ENCODE measurements at places on chromosomes 1 and 21.

DNA sequence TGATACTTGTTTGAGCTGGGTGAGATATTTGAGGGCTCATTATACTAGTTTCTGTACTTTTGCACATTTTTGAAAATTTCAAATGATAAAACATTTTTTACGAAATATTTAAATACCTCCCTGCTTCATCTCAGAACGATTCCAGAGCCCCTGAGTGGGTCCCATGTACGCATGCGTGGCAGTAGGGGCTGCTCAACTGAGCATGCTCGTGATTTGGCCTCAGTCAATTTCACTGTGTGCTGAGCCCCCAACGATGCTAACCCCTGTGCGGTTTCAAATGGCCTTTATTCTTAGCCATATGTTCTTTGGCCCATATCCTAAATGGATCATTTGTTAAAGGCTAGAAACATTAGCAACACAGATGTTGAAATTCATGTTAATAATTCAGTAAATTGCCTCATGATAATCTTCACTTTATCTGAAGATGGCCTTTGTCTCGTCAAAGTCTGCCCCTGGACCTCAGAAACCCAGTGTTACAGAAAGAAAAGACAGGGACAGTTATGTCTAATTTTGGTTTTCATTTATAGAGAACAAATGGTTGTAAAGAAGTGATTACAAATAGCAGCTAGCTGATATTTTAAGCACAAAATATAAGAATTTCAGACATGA is 108.2 kb downstream of the MRPS6 start:
- no peak for DNase-seq

GRCh38 chr1:223355699-223356098 is 8.3 kb downstream of the SUSD4 start:
- no peak for DNase-seq

GRCh38 chr1:32742199-32742947 is 39.8 kb upstream of the SYNC start:
- DNase-seq, result no peak

DNA sequence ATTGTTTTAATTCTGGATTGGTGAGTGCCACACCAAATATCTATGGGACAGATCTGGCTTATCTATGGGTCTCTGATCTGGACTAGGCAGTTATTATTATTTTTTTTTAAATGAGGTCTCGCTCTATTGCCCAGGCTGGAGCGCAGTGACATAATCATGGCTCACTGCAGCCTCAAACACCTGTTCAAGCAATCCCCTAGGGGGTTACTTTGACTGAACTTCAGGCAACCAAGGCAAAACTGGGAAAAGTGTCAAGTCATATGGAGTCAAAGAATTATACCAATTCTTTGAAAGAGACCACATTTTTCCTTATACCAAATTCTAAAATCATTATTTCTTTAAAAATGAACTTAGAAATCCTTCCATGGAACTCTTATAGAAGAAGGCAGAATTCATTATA is 129.1 kb upstream of the HOOK1 start:
- no peak for DNase-seq

DNA sequence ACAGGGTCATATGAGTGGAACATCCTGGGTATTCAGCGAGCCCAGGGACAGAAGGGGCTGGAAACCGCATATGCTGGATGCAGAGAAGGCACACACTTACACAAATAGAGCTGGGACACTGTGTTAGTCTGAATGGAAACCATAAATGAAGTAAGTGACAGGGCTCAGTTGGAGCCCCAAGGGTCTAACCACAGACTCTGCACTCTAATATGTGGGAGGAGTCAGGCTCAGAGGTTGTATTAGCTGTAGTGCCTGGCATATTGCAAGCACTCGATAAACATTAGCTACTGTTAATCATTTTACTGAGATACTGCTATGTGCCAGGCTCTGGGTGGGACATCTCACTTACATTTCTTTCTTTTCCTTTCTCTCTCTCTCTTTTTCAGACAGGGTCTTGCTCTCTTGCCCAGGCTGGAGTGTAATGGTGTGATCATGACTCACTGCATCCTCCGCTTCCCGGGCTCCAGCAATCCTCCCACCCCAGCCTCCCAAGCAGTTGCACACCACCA is 6.5 kb upstream of the OLIG1 start:
- no peak for DNase-seq

- no peak for DNase-seq
Measured at GRCh38 chr1:35605867-35606182, 32.7 kb downstream of the TFAP2E start.

GRCh38 chr1:115539736-115540135 is 102.0 kb upstream of the VANGL1 start:
- no peak for DNase-seq

DNA sequence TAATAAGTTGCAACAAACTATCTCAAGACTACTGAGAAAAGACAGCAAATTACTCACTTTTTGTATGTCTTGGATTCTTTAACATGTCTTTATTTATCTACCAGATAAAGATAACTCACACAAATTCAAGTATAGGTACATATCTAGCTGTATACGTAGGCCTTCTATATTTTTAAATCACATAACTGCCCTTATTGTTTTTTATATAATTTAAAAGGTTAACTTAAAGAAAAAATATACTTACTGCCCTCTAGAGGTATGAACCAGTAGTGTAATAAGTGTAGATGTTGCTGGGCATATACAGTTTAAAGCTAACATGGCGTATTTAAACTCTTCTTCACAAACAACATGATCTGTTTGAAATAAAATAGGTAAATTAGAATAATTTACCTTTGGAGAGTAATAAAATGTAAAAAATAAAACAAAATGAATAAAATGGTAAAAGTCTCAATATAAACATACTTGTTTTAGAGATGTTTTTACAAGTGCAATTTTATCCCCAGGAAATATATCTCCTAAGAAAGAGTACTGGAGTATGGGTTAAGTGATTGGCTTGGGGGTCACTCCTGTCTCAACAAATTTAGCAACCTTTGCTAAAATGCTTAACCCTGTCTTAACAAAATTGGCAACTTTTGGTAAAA is 235.2 kb downstream of the KCNT2 start:
- DNase-seq, result no peak

GRCh38 chr1:165235777-165236291 is 120.7 kb downstream of the LMX1A start:
- DNase-seq, result no peak

DNA sequence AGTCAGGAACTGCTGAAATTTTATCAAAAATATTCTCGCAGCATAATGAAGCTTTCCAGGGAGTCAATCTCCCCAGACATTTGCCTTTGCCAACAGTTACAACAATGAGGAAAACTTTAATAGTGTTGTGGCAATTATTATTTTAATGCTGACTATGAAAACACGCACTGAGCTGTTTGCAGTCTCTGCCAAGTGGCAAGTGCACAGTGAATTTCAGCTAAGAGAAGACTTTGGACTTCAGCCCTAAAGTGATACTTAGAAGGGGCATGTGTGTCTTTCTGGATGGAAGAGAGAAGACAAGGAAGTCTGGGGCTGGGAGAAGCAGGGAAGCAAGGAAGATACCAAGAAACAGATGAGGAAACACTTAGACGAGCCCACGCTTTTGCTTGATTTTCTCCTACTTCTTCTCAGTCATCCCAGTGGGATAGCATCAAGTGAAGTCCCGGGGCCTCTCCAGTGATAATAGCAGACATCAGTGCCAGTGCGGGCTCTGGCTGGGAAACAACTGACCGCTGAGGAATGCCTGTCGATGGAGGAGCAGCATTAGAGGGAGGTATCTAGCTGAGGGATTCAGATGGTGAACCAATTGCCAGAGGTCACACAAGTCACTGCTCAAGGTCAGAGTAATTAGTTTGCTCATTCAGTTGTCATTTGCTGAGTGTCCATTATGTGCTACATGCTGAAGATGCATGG is 196.3 kb downstream of the TTLL7 start:
- no peak for DNase-seq

DNA sequence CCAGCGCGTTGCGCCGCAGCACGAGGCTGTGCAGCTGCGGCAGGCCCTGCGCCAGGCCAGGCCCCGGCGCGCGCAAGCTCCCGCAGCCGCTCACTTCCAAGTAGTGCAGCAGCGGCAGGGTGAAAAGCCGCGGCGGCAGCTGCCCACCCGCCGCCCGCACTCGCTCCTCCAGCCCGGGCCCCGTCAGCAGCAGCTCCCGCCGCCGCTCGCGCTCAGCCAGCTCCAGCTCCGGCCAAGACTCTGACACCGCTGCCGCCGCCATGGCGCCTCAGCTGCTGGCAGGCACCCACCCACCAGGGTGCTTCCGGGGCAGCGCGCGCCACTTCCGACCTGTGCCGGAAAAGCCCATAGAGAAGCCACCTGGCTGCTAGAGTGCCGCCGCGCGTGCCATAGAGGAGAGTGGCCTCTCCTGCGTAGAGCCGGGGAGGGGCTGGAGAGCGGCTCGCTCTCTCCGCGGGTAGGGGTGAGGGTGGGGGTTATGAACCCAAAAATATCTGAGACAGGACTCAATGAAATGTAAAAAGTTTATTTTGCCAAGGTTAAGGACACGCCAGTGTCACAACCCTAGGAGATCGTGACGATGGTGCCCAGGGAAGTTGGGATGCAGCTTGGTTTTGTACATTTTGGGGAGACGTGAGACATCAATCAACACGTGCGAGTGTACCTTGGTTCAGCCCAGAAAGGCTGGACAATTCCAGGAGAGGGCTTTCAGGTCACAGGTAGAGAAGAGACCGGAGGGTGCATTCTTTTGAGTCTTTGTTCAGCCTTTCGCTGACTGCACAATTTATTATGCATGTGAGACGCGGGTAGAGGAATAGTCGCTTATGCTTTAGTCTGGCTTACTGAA is at the start of gene LRRC47:
LRRC47 (minus strand) TSS at position 284 of the 847 bp plus-strand sequence; CDS start at position 262, 22 bp downstream.
- DNase-seq, result peak; percentile 92

DNA sequence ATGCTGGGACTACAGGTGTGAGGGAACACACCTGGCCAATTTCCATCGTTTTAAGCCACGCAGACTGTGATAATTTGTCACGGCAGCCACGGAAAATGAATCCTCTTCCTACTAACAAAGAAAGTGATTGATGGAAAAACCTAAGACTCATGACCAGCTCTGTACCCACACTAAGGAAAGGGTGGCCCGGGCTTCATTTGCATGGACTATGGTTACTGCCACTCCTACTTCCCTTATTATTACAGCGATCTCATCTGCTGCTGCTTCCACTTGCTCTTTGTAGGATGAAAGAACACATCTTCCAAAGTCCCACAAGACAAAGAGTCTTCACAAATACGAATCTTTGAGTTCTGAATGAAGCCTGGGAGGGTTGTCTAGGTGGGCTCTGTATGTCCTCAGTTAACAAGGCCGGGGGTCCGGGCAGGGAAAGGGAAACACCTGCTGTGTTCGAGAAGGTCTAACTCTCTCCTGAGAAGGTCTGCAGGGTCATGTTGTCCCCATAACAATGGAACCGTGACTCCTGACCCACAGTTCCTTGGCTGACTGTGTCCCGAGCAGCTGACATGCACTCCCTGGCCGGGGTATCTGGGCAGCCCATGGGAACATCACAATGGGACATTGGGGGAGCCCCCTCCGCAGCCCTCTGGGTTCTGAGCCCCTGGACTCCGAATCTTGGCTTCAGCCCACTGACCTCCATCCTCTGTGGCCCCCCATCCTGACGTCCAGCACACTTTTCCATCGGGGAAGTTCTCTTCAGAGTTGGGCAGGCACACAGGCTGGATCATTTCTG is 13.3 kb upstream of the TFF1 start:
- DNase-seq, result no peak

DNA sequence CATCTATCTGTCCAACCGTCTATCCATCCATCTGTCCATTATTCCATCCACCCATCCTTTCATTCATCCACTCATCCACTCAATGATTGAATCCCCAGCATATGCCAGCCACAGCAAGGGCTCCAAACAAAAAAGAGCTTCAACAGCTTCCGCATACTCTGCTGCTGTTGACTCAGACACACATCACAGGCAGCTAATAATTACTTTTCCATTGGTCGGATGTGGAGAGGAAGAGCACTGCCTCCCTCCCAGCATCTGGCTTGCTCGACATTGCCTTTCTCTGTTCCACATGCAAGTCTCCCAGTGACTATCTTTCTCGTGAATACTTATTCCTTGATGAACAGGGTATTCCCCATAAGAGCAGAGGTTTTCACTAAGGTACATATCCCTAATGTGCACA is 176.5 kb downstream of the HIVEP3 start:
- no peak for DNase-seq

DNA sequence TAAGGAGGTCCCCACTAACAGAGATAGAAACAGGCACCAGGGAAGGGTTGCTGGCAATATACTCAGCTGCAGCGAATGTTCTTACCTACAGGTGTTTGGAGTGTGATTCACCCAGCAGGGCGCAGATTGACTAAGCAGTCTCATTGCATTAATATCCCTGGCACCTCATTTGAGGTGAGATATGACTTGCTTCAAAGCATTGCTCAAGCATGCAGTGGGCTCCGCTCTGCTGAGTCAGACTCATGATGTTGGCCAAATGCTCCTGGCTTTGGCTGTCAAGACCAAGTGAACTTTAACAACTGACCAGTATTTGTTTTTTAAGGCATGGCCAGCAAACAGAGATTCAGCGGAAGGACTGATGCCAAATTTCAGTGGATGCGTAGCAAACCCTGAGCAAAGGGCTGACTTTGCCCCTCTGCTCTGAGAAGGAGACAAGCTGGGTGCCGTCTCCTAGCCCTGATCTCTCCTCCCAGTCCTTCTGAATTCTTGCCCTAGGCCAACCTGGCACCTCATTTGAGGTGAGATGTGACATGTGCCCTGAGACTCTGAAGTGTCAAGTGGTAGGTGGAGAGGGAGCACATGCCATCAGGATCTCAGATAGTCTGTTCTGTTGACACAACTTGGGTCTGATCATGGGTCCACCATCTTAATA is 187.1 kb upstream of the COA6 start:
- DNase-seq, result no peak

GRCh38 chr1:25615172-25615541 is 1.4 kb upstream of the MAN1C1 start:
- no peak for DNase-seq

DNA sequence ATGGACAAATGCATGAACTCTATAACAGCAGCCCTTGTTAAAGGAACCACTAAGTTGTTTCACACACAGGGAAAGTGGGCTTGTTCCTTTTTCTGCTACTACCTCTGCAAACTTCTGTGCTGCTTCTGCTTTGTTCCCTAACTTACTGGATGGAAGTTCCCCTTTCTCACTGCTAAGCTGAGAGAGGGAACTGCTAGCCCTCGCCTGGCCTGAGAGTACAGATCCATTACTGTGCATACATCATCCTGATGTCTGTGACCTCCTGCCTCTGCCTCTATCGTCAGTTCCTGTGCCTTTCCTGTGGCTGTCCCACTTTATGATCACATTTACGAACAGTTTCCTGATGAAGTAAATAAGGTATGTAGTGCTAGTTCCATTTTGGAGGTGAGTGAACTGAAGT is 3.5 kb downstream of the GNAT2 start:
- DNase-seq, result no peak
